MM.1S (cell line): ENCODE measurements at places on chromosomes 16 and 17.

DNA sequence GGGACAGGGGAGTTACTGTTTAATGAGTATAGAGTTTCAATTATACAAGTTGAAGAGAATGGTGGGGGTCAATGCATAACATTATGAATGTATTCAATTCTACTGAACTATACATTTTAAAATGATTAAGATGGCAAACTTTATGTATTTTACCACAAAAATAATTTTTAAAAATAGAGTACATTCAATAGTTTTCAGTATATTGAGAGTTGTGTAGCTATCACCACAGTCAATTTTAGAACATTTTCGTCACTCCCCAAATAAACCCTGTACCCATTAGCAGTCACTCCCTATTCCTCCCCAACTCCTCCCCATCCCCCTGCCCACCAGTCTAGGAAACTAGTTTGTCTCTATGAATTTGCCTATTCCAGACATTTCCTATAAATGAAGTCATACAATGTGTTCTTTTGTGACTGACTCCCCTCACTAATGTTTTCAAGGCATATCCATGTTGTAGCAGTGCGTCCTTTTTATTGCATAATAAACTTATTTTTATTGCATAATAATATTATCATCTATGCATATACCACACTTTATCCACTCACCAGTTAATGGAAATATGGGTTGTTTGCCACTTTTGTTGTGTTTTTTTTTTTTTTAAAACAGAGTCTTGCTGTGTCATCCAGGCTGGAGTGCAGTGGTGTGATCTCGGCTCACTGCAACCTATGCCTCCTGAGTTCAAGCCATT is 52.5 kb upstream of the ERN1 start:
- H3K4me1 ChIP-seq: no peaks in the 10 kb centered on the region
- DNase-seq: no peak
- H3K27me3 ChIP-seq: no peaks in the 10 kb centered on the region
- no peaks in the 10 kb centered on the region for H3K36me3 ChIP-seq
- H3K4me3 ChIP-seq: no peak overlapping the region

DNA sequence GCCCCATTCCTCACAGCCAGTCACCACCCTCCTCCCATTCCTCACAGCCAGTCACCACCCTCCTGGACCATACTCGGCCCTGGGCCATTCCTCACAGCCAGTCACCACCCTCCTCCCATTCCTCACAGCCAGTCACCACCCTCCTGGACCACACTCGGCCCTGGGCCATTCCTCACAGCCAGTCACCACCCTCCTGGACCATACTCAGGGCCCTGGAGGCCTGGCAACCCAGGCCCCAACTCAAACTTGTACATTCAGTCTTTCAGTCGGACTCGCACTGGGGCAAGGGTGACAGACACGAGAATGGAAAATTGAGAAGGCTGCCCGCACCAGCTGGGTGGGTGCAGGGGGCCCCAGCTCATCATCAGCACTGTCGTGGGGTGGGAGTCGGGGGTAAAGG is 30.4 kb upstream of the FOXK2 start:
- no peak overlapping the region for H3K4me3 ChIP-seq
- no peak overlapping the region for H3K27ac ChIP-seq
- H3K4me1 ChIP-seq: peaks cover 31% of the 10 kb centered on the region
- no peak for DNase-seq
- peaks cover 2% of the 10 kb centered on the region; the same call in 1 of the 2 replicates for H3K36me3 ChIP-seq

- no peak for DNase-seq
- no peaks in the 10 kb centered on the region for H3K27me3 ChIP-seq
- no peaks in the 10 kb centered on the region for H3K36me3 ChIP-seq
- no peak overlapping the region for H3K4me3 ChIP-seq
- no peak overlapping the region for H3K27ac ChIP-seq
- no peaks in the 10 kb centered on the region for H3K4me1 ChIP-seq
These were observed 3.8 kb downstream of the MPV17L start for GRCh38 chr16:15399317-15399716.

GRCh38 chr16:81277541-81278080 is 37.2 kb upstream of the GAN start:
- no peaks in the 10 kb centered on the region for H3K27me3 ChIP-seq
- no peaks in the 10 kb centered on the region for H3K4me1 ChIP-seq
- H3K4me3 ChIP-seq: no peak overlapping the region
- H3K36me3 ChIP-seq: no peaks in the 10 kb centered on the region

GRCh38 chr17:81961087-81961511 is at the start of gene NOTUM:
NOTUM (minus strand) TSS chr17:81961187; CDS start chr17:81960909, 278 bp downstream.
- no peaks in the 10 kb centered on the region for H3K4me1 ChIP-seq
- DNase-seq: no peak
- no peak within 1 kb of the TSS for H3K27ac ChIP-seq
- peaks cover 77% of the 10 kb centered on the region for H3K27me3 ChIP-seq
- no peak within 1 kb of the TSS for H3K4me3 ChIP-seq
- H3K36me3 ChIP-seq: no peaks in the 10 kb centered on the region

DNA sequence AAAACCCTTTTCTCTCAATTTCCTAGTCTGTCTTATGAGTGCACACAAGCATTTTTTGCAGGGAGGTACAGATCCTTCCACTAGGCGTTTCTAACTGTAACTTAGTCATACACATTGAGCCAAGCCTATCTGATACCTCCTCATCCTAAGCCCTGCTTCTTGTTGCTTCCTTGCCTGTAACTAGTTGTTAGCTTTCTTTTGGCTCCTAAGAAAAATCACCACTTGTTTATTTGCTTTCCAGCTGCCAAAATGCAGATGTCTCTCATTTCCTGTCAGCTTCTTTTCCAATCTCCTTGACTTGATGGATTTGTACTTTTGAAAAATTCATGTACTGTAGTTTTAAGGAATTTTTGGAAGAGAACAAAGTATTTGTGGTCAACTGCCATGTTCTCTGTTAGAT is 73.7 kb downstream of the TNRC6C start:
- peaks cover 20% of the 10 kb centered on the region for H3K4me1 ChIP-seq
- DNase-seq: no peak
- no peaks in the 10 kb centered on the region for H3K36me3 ChIP-seq
- no peaks in the 10 kb centered on the region for H3K27me3 ChIP-seq
- peak overlapping the region; percentile 13; the same call in 1 of the 2 replicates for H3K27ac ChIP-seq

DNA sequence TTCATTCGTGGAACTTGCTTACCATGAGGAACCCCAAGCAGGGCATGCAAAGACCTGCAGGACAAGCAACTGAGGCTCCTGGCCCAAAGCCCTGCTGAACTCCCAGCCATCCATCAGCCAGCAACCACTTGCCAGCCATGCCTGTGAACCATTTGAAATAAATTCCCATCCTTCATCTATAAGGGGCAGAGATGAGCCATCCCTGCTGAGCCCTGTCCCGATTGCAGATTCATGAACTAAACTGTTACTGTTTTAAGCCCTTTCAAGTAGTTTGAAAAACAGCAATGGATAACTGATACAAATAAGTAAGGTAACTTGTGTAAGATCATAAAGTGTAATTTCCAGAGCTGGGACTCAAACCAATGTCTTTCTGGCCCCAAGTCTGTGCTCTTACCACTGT is 114.4 kb upstream of the WSCD1 start:
- no peaks in the 10 kb centered on the region for H3K27me3 ChIP-seq
- H3K36me3 ChIP-seq: no peaks in the 10 kb centered on the region
- H3K4me3 ChIP-seq: no peak overlapping the region
- peaks cover 27% of the 10 kb centered on the region for H3K4me1 ChIP-seq

DNA sequence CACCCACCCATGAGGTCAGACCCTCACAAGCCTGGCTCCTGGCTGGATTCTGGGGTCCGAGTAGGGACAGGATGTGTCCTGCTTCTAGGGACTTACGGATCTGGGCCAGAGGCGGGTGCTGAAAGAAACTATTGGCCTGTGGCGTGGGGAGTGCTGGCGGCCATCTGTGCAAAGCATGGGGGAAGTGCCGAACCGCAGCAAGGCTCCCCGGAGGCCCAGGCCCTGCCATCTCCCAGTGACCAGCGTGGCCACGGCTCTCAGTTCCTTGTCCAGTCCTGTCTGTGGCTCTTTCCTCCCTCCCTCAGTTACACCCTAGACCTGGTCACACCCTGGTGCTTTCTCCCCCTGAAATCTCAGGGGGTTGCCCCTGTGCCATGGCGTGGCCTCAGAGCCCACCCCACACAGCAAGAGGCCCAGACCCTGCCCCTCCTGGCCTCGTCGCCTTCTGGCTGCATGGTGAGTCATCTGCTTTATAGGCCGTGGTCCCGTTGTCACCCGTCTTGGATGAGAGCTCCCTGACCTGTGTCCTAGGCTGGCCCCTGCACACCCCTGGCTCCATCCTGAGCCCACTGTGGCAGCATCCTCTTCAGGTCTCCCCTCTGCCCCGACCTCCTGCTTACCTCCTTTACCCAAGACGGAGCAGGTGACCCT is 54.5 kb downstream of the PRMT7 start:
- H3K27me3 ChIP-seq: no peaks in the 10 kb centered on the region
- H3K4me3 ChIP-seq: no peak overlapping the region

GRCh38 chr17:61556224-61557188 is 34.5 kb downstream of the NACA2 start:
- H3K27me3 ChIP-seq: no peaks in the 10 kb centered on the region

GRCh38 chr16:29842732-29843346 is 20.2 kb downstream of the CDIPT start:
- H3K27me3 ChIP-seq: no peaks in the 10 kb centered on the region
- H3K27ac ChIP-seq: no peak overlapping the region

DNA sequence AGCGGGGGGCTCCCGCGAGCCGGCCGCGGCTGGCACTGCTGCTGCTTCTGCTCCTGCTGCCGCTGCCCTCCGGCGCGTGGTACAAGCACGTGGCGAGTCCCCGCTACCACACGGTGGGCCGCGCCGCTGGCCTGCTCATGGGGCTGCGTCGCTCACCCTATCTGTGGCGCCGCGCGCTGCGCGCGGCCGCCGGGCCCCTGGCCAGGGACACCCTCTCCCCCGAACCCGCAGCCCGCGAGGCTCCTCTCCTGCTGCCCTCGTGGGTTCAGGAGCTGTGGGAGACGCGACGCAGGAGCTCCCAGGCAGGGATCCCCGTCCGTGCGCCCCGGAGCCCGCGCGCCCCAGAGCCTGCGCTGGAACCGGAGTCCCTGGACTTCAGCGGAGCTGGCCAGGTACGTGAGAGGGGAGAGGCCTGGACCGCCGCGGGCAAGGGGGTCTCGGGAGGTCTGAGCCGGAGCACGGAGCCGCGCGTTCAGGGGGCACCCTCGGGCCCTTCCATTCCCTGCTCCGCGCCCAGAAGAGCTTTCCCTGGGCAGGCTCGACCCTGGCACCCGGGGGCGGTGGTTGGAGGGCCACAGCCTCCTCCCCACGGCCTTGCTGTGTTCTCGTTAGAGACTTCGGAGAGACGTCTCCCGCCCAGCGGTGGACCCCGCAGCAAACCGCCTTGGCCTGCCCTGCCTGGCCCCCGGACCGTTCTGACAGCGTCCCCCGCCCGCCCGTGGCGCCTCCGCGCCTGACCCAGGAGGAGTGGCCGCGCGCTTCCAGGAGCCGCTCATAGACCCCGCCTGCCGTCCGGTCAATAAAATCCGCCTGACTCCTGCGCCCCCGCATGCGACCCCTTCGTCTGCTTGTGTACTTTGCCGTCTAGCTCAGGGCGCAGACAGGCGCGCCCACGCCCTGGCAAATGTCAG is 591 bp downstream of the NPW start:
- DNase-seq: no peak
- no peak overlapping the region for H3K4me3 ChIP-seq
- H3K27ac ChIP-seq: no peak overlapping the region
- peaks cover 5% of the 10 kb centered on the region; the same call in 1 of the 2 replicates for H3K4me1 ChIP-seq

GRCh38 chr17:67725373-67725791 is 7.6 kb downstream of the NOL11 start:
- H3K36me3 ChIP-seq: peaks cover 33% of the 10 kb centered on the region
- H3K4me1 ChIP-seq: no peaks in the 10 kb centered on the region
- no peak for DNase-seq
- no peak overlapping the region for H3K27ac ChIP-seq
- H3K27me3 ChIP-seq: no peaks in the 10 kb centered on the region
- H3K4me3 ChIP-seq: no peak overlapping the region

DNA sequence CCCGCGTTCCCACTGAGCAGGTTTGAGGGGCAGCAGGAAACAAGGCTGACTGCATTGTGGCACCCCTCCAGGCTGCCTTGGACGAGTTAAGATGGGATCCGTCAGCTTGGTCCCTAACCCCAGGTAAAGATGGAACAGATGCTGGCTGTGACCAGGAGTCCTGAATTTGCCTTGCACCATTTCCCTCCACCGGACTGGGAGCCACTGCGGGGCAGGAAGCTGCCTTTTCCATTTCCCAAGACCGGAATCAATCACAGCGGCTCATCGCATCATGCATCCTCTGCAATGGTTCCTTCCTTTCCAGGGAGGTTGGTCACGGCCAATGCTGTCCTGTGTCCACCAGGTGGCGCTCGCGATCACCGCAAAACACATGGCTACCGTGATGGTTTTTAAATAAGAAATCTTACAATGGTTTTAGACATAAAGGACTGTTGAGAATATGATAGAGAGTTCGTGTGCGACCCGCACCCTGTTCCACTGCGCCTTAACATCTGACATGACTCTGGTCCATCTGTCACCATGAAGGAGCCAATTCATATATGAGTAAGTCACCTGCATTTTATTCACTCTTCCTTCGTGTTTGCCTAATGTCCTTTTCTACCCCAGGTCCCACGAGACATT is 6.8 kb upstream of the MEAK7 start:
- H3K4me3 ChIP-seq: no peak overlapping the region
- no peaks in the 10 kb centered on the region for H3K36me3 ChIP-seq
- H3K27me3 ChIP-seq: no peaks in the 10 kb centered on the region
- H3K4me1 ChIP-seq: peaks cover 14% of the 10 kb centered on the region
- no peak overlapping the region for H3K27ac ChIP-seq
- peak; percentile 35 for DNase-seq
